NCI-H524 treated with DMSO at 0.1 percent for 48 hours (cell line): ENCODE measurements at places on chromosomes 6 and 20.

DNA sequence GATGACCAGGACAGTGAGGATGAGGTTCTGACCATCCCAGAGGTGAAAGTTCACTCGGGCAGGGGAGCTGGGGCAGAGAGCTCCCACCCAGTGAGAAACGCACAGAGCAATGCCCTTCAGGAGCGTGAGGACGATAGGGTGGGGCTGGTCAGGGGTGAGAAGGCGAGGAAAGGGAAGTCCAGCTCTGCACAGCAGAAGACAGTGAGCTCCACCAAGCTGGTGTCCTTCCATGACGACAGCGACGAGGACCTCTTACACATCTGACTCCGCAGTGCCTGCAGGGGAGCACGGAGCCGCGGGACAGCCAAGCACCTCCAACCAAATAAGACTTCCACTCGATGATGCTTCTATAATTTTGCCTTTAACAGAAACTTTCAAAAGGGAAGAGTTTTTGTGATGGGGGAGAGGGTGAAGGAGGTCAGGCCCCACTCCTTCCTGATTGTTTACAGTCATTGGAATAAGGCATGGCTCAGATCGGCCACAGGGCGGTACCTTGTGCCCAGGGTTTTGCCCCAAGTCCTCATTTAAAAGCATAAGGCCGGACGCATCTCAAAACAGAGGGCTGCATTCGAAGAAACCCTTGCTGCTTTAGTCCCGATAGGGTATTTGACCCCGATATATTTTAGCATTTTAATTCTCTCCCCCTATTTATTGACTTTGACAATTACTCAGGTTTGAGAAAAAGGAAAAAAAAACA lies 16.6 kb upstream of the SLC22A1 start:
- no peak for DNase-seq

- DNase-seq, result no peak
Measured at GRCh38 chr20:46588532-46589511, 38.4 kb upstream of the OCSTAMP start.

- DNase-seq, result no peak
Measured at GRCh38 chr6:17705428-17705777, 1.3 kb downstream of the NUP153 start.

DNA sequence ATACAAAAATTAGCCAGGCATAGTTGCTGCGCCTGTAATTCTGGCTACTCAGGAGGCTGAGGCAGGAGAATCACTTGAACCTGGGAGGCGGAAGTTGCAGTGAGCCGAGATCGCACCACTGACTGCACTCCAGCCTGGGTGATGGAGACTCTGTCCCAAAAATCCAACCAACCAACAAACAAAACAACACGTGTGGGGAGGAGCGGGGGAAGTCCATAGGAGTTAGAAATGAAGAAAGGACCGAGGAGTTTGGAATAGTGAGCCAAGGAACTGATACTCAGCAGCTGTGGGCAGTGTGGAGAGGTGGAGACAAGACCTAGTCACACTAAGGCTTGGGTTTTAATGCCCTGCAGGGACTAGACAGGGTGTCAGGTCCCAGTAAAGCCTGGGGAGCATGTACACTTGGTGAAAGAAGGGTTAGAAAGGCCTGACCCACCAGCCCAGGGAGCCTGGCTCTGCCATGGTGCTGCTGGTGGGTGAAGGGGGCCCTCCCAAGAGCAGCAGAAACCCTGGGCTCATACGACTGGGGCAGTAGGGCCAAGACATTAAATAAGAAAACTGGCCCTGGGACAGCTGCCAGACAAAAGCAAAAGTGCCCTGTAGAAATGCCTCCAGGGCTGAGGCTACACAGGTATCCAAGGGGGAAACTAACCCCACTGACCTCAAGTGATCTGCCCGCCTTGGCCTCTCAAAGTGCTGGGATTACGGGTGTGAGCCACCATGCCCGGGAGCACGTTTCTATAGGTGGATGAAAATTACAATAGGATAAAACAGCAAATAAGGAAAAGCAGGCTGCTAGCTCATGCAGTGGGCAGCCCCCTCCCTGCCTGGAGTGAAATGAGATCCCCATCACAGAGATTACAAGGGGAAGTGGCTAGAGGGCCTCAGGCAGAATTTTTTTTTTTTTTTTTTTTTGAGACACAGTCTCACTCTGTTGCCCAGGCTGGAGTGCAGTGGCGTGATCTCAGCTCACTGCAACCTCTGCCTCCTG lies 58.0 kb downstream of the MYH7B start:
- DNase-seq, result no peak

DNA sequence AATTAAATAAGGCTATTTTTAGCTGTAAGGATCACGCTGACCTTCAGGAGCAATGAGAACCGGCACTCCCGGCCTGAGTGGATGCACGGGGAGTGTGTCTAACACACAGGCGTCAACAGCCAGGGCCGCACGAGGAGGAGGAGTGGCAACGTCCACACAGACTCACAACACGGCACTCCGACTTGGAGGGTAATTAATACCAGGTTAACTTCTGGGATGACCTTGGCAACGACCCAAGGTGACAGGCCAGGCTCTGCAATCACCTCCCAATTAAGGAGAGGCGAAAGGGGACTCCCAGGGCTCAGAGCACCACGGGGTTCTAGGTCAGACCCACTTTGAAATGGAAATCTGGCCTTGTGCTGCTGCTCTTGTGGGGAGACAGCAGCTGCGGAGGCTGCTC lies 84.0 kb downstream of the RAMACL start:
- no peak for DNase-seq

GRCh38 chr20:32391003-32391402 lies 32.9 kb downstream of the ASXL1 start:
- DNase-seq, result no peak

DNA sequence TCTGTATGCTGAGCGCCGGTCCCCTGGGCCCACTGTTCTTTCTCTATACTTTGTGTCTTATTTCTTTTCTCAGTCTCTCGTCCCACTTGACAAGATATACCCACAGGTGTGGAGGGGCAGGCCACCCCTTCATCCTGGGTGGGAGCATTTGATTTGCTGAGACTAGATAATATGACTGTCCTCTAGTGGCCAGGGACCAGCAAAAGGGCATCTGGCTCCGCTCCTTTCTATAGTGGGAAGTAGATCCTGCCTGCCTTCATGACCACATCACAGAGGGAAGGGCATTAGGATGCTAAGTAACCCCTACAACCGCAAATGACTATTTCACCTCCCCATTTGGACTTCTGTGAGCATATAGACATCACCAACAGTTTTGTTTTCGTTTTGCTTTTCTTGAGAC lies 64.5 kb downstream of the TRMT6 start:
- DNase-seq, result no peak

GRCh38 chr20:53631909-53632662 lies 38.4 kb upstream of the ZNF217 start:
- no peak for DNase-seq

GRCh38 chr6:15427331-15428070 lies 181.6 kb downstream of the JARID2 start:
- DNase-seq, result no peak

GRCh38 chr6:41712651-41713103 lies 22.7 kb downstream of the TFEB start:
- DNase-seq, result no peak

GRCh38 chr6:18317850-18318249 lies 53.5 kb upstream of the DEK start:
- no peak for DNase-seq

- DNase-seq, result peak; percentile 2
Measured at GRCh38 chr6:47478233-47479139, 897 bp downstream of the CD2AP start.

DNA sequence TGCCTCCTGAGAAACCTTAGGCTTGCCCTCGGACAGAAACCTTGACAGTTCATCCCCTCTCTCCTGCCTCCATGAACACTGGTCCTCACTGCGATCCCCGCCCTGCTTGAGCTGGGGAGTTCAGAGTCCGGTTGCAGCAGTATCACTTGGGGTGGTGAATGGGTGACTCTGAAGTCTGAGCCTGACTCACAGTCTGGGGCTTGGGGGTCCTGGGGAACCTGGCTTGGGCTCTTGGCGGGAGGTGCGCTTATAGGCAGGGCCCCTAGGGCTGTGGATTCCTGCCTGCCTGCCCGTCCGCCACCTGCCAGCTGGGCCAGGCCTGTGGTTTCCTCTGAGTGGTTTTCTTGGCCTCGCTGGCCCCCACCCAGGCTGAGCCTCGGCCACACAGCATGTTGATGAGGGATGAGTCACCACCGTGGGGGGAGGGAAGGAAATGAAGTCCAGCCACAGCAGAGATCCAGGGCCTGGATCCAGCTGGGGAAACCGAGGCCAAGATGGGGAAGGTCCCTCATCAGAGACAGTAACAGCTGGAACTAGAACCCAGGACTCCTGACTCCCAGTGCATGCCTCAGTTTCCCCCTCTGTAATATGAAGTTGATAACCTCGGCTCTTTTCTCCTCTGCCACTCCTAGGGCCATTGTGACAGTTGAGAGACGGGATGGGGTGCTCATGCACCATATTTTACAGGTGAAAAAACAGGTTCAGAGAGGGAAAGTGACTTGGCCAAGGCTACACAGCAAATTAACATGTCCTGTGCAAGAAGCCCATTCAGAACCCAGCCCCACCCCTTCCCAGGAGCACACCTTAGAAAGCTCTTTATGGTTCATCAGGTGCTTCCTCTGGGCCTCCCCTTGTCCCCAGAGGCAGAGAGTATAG lies 9.2 kb downstream of the FOXS1 start:
- no peak for DNase-seq

- no peak for DNase-seq
Measured at GRCh38 chr6:25154034-25154596, 125.1 kb upstream of the CARMIL1 start.

DNA sequence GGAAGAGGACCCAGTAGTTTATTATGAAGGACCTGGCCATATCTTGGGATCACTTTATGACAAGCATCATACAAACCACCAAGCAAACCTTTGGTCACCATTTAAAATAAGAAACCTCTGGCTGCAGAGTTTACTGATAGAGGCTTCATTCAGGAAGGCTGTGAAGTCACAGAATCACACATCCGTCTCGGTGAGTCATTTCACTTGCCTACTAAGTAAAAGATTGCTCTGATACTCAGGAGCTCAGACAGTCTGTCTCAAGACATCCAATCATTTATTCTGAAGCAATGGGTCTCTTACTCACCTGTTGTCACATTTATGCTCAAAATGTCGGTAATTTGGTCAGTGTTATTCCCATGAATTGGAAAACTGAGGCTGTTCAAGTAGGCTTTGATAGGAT lies 33.7 kb downstream of the ADGRF5 start:
- DNase-seq, result no peak

GRCh38 chr6:40719671-40720374 lies 132.7 kb upstream of the LRFN2 start:
- DNase-seq, result no peak

DNA sequence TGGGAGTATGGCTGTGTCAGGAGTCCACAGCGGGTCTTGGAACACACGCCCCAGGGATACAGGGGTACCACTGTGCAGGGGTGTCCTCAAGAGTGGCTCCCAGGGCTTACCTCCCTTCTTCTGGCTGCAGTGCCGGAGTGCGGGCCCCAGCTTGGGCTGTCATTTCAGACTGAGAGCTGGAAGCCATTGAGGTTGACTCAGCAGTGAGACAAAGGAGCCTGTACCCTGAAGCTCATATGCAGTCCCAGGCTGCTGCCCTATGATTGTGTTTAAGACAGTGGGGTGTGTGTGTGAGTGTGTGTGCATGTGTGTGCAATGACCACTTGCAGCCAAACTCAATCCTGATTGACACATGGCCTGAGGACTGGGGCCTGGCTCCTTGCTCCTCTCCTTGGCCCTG lies 167.7 kb upstream of the AFDN start:
- no peak for DNase-seq

DNA sequence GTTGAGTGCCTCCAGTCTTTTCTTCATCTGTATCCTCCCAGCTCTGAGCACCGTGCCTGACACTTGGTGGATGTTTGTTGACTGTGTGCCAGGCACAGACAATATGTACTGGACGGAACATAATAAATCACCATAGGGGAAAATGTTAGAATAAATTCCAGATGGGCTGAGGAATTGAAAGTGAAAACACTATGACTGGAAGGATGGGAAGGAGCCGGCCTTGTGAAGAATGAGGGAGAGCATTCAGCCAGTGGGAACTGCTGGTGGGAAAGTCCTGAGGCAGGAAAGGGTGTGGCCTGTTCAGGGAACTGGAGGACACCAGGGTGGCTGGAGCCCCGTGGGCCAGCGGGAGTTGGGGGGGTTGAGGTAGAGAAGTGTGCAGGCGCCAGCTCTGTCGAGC lies 75.4 kb downstream of the MTHFD1L start:
- DNase-seq, result no peak

DNA sequence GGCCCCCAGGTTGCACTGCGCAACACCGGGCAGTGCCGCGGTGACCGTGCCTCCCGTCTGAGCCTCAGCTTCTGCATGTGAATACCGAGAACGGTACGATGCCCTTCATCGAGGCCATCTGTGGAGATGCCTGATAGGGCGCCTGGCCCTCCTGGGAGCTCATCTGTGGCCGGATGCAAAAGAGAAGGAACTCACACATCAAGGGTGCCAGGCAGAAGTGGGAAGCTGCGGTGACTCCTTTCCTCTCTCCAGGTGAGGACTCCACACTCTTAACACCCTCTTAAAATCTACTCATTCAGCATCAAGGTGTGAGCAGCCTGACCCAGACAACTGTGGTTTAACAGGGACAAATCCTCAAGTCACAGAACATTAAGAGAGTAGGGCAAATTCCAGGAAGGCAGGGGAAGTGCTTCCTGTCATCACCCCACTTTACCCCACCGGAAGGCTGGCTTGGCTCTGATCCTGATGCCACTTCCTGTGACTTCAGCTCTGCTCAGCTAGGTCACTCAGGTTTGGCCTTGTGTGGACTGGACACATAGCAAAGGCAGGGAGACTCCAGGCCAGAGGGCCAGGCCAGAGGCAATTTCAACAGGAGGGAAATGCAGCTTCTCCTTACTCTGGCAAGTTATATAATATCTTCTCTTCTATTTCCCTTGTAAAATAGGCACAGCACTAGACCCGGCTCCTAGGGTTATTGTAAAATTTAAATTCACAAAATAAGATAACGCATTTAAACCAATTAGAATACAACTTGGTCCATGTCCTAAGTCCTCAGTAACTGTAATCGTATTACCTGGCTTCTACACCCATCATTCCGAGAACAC lies 69.4 kb downstream of the CPNE5 start:
- DNase-seq, result no peak

GRCh38 chr20:62943396-62943795 lies 5.4 kb downstream of the GID8 start:
- no peak for DNase-seq

DNA sequence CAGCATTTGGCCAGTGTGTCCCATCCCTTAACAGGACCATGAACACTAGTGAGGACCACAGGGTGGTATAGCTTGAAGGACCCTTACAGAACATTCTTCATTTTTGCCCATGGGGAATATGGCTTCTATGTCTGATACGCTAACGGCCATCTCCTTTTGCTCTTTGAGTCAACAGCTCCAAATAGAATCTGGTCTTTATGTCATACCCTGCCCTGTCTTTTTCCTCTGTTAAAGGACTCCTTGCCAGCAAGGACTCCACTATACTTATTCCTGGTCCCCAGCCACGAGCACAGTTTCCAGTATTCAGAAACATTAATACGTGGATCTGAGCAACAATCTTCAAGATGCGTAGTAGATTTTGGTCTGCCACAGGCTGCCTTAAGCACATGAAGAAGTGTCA lies 22.5 kb downstream of the SERPINB1 start:
- DNase-seq, result no peak

GRCh38 chr6:143859891-143860660 lies 4.2 kb upstream of the ZC2HC1B start:
- DNase-seq, result no peak

- DNase-seq, result no peak
Measured at GRCh38 chr6:120348926-120349325, 985.4 kb downstream of the TBC1D32 start.
